Heart right ventricle (tissue), 16 donors: ENCODE measurements at places on chromosomes 16 and 17. TPM values are rescaled to one million over a fixed set of nuclear protein-coding genes. Genes with fewer than 3 reads are reported as not detected.

TBC1D28 gene
- total RNA-seq = not detected

SSTR5 gene
- total RNA-seq = 3.8 TPM

DRC3 gene
- 1.7 TPM for total RNA-seq

GP1BA gene
- total RNA-seq = 0.15 TPM

TMEM238L gene
- not detected for total RNA-seq

RNF43 gene
- 1.5 TPM for total RNA-seq

DUSP14 gene
- 20.3 TPM for total RNA-seq

PABPN1L gene
- not detected for total RNA-seq

MSLN gene
- total RNA-seq = not detected

DNA sequence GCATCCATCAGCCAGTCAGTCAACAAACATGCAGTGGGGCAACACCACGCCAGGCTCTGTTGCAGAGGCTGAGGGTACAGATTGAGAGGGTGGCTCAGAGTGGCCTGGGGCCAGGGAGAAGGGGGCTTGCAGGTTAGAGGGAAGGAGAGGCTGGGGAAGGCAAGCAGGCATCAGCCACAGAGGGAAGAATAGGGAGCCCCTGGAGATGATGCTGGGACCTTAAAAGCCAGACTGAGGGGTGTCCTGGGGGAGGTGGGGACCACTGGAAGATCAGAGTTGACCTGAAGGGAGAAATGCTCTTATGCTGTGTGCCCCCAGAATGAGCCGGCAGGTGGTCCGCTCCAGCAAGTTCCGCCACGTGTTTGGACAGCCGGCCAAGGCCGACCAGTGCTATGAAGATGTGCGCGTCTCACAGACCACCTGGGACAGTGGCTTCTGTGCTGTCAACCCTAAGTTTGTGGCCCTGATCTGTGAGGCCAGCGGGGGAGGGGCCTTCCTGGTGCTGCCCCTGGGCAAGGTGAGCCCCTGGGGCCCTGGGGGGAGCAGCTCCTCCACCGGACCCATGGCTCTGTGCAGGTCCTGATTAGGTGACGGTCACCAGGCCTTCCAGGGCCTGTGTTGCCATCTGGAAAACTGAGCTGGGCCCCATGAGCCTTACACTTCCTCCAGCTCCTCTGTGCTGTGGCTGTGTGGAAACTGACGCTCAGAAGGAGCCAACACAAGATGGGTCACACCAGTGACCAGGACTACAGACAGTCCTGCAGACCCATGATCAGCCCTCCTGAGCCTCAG lies 1.7 kb downstream of the CORO1A start:
- peak; percentile 18 for DNase-seq

GRCh38 chr17:72346306-72346705 lies 225.5 kb downstream of the SOX9 start:
- DNase-seq = no peak

DNA sequence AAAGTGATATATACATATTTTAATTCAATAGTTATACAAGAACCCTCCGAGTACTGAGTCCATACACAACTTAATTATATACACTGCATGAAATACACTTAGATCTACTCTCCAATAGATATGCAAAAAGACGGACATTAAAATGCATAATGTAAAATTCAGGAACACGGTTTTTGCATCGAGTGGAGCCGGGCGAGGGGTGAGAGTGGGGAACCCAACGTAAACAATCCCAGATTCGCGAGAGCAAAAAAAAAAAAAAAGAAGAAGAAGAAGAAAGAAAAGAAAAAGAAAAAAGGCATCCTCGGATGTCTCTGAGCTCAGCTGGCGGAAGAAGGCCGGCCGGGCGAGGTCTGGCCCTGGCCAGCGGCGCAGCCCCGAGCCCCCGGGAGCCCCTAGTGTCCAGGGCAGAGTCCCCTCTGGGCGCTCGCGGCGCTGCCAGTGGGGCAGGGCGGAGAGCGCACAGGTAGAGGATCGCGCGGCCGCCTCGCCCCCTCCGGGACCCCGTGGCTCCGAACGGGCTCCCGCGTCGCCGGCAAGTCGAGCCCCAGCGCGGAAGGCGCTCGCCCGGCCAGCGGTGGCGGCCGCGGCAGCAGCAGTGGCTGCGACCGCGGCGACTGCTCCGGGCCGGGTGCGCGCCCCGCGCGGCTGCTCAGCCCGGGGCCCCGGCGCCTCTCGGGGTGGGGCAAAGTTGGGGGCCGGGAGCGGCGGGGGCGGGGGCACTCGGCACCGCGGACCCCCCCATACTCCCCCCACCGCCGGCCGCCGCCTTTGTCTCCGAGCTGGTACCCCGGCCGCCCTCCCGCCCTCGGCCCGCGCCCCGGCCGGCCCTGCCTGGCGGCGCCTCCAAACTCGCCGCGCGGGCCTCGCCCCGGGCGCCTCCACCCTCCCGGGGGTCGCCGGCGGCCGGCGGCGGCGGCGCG lies 9.6 kb upstream of the ZFHX3 start:
- no peak for DNase-seq

- no peak for DNase-seq
Observed at GRCh38 chr16:20614186-20615141, 38.3 kb upstream of the ACSM2B start.

DNA sequence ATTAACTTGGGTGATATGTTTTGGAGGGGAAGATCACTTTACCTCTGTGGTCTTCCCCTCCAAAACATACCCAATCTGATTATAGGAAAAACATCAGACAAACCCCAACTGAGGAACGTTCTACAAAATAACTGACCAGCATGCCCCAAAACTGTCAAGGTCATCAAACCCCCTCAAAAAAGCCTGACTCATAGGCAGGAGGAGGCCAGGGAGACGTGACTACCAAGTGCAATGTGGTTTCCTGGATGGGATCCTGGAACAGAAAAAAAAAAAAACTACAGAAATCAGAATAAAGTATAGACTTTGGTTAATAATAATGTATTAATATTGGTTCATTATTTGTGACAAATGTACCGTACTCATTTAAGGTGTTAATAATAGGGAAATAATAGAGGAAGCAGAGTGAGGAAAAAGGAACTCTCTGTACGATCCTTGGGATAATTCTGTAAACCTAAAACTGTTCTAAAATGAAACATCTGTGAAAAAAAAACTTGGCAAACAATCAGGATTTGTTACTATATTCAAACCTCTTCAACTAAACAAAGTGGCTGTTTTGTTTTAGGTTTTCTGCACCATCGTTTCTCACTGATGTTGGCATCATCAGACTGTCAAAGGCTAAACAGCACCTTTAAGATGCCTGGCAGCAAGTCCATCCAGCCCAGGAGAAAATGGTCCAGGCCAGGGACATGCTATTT lies 266.7 kb upstream of the SDK2 start:
- no peak for DNase-seq

DNA sequence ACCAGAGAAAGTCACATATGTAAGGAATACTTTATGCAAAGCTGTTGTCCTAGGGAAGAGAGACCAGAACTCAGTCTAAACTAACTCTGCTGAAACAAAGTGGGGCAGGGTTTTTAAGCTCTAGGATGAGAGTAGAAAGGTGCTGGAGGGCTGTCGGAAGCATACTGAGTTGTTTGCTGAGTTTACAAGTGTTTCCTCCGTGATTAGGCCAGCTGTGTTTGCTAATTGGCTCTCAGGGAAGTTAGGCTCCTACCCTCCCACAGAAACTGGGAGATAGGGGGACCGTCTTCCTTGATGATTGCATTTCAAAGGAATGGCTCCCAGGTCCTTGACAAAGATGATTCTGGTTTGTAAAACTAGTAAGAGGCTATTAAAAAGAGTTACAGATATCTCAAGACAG lies 24.4 kb upstream of the CRYM start:
- DNase-seq = no peak

DNA sequence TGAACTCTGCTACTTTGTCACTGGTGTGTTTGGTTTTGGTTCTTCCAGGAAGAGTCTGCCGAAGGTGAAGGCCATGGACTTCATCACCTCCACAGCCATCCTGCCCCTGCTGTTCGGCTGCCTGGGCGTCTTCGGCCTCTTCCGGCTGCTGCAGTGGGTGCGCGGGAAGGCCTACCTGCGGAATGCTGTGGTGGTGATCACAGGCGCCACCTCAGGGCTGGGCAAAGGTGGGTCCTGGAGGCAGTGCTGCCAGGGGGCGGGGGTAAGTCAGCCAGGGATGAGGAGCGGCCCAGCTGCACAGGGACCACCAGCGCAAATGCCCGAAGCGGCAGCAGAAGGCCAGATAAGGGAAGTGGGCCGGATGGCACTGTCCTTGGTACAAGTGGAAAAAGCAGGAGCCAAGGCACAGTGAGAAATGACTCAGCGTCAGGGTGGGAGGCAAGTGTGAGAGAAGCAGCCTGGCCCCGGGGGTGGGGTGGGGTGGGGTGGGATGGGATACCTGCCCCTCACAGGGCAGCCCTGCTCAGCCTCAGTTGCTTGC lies 41.9 kb downstream of the TMEM11 start:
- DNase-seq = no peak

DNA sequence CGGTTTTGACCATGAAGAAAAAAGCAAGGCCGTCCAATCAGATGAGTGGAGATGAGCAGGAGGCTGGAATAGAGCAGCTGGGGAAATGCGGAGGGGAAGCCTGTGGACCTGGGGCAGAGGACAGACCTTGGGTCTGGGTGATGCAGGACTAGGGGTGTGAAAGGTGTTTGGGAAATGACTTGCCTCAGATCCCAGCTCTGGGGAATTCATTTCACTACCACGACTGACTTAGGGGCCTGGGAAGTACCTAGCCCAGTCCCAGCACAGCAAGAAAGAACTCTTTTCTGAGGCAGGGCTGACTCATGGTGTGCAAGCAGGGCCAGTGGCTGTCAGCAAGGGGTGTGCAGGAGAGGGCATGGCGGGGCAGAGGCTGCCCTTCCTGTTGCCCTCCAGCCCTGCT lies 14.8 kb downstream of the DNAI2 start:
- no peak for DNase-seq

- DNase-seq = peak; percentile 76
Observed at GRCh38 chr17:38559051-38559879, 46.5 kb downstream of the SRCIN1 start.

DNA sequence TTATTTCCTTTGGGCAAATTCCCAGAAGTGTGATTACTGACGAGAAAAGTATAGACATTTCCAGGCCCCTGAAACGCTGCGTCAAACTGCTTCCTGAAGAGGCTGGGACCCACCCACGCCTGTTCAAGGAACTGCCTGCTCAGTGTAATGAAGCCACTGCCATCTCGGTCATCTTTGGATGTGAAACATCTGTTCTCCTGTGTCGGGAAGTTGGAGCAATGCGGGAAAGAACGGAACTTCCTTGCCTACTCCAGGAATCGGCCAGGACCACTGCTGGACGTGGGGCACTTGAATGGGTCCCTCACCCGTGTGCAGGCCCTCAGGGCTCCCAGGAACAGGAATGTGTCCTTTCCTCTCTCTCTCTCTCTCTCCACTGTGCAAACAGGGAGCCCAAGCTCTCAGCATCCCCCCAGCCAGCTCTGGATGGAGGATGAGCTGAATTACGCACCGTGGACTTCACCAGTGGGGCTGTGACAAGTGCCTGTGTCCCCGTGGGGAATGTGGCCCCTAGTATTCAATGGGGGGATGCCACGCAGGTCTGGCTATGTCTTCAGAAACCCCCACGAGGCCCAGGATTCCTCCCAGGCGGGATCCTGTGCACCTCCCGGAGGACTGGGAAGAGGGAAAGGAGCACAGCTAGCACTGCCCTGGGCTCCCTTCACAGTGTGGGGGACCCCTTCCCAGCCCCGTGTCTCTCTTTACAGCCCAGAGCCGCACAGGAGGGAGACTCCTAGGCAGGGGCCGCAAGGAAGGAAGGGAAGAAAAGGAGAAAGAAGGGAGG lies 18.3 kb upstream of the LITAF start:
- DNase-seq = peak; percentile 86

GRCh38 chr17:22461460-22462145 lies 769.3 kb downstream of the KCNJ18 start:
- no peak for DNase-seq

DNA sequence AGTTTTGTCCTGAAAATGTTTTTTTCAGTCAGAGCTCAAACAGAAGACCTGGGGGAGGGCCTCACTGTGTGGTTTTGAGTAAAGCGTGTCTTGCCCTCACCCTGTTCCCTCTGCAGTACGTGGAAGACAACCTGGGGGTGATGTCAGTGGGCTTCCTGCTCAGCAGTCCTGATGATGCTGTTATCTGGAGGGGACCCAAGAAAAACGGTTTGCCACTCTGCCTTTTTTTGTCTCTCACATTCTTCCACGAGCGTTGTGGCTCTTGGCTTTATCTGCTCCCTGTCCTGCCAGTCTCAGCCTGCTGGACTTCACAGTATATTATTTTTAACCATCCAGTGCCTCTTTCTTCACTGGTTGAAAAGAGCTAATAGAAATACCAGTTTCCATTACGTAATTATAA lies 12.9 kb downstream of the NUBP1 start:
- no peak for DNase-seq

DNA sequence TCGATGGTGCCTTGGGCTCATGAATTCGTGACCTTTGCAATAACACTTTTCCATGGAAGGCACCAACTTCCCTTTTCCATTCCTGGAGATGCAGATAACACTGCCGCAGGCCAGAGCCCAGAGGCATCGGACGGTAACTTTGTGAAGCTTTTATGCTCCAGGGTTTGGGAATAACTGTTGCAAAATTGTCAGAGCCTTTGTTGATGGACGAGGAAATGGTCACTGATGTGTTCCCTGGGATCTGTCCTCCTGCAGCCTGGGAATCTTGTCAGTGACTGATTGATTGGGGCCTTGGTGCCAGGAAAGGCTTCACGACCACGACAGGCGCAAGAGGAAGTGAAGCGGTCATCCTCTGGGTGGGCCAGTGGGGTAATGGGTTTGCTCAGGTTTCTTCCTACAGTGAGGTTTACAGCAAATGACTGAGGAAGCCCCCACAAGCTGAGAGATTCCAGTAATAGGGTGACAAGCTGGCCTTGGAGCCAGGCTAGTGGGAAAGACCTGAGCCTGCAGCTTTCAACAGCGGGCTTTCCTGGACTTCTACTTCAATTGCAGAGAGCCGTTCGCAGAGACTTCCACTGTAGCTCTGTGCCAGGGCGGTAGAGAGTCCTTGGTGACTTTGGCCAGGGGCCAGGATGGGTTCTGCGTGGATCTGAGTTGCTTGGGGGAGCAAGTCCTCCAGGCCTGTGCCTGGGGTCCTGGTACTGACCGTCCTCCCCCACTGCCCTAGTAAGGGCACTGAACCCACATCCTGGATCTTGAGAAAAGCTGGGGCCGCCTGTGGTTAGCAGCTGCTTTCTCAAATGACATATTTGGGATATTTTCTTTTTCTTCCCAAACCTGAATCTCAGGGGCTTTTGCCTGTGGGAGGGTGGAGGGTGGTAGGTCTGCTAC lies 37.6 kb downstream of the PGS1 start:
- no peak for DNase-seq

- DNase-seq = peak; percentile 76
Observed at GRCh38 chr16:88737298-88738150, 31.2 kb downstream of the CTU2 start.

- peak; percentile 6 for DNase-seq
Observed at GRCh38 chr17:29573871-29574731, 5.6 kb downstream of the TP53I13 start.
